Activated CD4-positive, alpha-beta T cell treated with anti-CD3 and anti-CD28 coated beads, Interleukin-2, Interleukin-6, amounts not matched to agents 100 ng/mL and 50 ng/mL, durations not matched to agents 16 hours and 8 hours (primary cell): ENCODE measurements at places on chromosomes 12 and 14.

DNA sequence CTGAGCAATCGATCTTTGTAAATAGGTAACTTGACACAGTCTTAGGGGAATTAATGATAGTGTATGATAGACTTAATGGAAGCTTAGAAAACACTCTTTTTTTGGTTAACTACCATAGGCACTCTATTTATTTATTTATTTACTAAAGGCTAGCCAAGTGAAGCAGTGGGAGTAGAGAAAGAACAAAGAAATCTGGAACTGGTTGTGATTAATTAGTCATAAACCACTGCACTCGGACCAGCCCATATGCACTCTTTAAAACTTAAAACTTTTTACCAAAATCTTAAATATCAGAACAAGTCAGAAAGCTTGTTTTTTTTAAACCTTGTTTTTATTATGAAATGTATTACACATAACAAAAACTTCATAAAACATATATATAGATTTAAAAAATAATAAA is 49.5 kb upstream of the SRP54 start:
- no peak for DNase-seq

DNA sequence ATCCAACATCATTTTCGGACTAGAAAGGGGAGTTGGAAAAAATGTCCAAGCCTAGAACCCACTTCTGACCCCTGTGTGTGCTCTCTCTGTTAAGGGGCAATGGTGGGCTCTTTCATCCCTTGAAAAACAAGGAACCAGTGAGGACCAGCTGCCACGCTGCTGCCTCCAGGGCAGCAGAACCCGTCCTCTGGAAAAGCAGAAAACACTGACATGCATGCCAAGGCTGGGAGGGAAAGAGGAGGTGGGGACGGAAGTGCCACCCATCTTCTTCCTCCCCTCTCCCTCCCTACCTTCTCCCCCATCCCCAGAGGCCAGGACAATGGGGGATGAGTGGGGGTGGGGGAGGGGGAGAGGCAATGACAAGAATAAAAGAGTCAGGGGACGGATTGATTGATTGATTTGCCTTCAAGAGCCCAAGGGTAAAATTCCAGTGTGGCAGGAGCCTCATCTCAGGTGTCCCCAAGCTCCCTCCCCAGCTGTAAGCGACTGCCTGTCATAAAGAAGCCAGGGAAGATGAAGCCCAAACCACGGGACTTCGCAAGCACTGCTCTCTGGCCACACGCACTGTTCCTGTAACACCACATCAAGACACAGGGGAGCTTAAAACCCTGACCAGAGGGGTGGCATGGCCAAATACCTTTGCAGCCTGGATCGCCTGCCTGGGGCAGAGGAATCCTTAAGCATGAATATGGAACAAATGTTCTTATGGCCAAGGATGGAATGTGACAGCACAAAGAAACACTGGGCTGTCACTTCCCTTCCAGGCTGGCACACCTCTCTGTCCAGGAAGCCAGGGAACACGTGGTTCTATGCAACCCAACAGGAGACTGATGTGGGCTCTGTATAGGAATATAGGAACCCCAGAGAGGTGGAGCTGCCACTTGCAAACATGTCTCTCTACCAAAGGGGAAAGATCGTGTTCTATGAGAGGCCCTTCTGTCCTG is 38.9 kb upstream of the BDKRB2 start:
- DNase-seq: no peak

GRCh38 chr12:62711631-62712241 is 223.2 kb downstream of the PPM1H start:
- DNase-seq: no peak

DNA sequence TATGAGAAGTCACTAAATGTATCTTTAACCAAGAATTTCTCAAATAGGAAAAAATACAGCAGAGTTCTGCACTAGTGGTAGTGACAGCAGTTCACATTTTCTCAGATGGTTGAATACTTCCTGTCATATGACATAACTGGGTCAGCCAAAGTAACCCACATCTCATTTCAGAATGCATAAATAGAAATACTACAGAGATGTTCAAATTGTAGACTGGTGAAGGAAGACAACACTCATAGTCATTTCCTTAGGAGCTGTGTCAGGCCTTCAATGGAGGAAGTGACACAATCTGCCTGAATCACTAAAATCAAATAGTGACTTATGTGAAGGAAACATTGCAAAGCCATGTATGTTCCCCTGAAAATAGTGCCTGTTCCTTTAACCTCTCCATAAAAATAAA is 32.4 kb downstream of the FERMT2 start:
- DNase-seq: peak; percentile 74

GRCh38 chr14:76088771-76089571 is 62.8 kb upstream of the GPATCH2L start:
- DNase-seq: no peak

DNA sequence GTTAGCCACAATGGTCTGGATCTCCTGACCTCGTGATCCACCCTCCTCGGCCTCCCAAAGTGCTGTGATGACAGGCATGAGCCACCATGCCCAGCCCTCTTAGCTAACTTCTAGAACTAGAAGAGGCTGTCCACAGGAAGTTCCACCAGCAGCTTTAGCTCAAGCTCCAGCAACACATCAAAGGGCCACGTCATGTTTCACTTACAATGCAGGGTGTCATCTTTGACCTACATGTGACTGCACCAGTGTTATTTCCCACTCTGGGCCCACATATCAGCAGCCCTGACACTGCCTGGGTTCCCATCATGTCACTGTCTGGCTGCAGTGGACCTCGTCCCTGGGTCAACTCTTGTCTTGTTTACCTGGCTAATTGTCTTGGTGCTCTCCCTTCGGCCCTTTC is 147.2 kb downstream of the GRIN2B start:
- DNase-seq: no peak

DNA sequence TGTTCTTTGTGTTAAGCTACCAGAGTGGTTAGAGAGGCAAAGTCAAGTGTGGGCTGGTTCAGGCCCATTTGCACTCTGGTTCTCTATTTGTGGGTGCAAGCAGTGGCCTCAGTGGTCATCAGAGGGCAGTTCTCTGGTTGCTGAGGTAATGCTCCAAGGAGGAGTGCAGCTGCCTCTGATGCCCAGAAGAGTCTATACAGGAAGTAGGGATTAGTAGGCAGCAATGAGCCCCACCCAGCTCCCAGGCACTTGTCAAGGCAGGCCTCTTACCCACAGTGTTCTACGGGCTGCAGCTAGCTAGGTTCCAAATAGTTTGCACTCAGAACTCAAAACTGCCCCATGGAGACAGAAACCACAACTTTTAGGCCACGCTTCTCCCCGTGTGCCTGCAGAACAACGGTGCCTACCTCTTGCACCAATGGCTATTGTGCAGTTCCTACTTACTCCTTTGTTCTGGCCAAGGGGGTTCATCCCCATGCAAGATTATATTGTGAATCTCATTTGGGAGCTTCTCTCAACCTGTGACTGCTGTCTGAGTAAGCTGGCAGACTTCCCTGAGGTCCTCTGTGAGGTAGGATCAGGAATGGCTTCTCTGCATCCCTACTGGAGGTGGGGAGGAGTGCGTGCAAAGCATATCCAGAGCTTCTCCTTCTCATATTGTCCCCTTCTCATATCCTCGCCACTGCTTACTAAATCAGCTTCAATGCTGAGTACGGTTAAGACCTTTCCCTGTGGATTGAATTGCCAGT is 410.3 kb upstream of the LMO3 start:
- DNase-seq: no peak

DNA sequence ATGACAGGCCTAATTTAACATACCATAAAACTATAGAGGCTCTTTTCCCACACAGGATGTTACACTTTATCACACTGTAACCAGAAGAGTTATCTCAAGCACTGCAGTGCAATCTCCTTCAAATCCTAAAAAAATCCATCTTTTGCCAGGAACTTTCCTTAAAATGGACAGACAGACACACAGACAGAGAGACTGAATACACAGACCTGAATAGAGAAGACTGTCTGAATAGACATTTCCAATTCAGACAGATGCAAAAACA is 6.5 kb downstream of the CORO1C start:
- DNase-seq: no peak

DNA sequence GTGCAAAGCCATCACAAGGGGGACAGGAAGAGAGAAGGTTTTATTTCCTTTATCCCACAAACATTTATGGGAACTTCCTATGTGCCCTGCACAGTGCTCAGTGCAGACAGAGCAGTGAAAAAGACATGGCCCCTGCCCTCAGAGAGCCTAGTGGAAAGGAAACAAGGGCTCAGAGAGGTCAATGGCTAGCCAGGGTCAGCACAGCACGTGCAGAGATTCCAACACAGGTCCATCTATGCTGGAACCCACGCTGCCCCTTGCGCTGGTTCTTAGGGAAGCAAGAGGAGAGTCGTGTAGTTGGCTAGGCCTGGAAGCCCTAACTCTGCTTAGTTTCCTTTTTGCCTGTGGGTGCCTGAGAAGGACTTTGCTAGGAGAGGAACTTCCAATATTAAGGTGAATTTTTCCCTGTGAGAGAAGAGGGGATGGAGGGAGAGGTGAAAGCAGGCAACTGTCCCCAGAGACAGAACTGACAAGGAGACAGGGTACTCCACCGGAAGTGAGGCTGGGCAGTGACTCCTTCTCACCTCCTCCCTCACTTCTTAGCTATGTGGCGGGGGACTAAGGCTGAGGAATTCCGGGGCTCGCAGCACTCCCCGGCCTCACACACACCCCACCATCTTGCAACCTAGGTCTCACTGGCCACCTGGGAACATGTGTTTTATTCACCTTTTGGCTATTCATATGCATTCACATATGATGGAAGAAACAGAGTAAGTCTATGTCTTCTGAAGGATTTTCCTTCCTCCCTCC is 12.1 kb upstream of the GPX2 start:
- DNase-seq: no peak

- no peak for DNase-seq
Measured at GRCh38 chr12:51911788-51912711, 4.7 kb downstream of the ACVRL1 start.

GRCh38 chr12:7075939-7076338 is 15.4 kb downstream of the C1S start:
- no peak for DNase-seq

DNA sequence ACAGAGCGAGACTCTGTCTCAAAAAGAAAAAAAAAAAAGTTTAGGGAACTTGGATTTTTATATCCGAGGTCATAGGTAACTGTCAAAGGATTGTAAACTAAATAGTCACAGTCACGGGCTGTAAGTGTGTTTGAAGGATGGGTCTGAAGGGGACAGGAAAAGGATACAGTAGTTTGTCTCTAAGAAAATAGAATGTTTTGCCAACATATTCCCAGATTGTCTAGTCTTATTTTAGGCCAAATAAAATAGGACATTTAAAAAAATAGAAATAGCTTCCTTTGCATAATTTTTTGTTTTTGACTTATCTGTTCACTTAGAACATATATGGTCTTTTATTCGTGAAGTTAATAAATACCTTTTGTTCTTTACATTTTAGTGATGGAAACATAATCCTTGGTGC is 24.2 kb upstream of the REP15 start:
- DNase-seq: no peak

- DNase-seq: peak; percentile 39
Measured at GRCh38 chr12:47394070-47394469, 311.8 kb downstream of the RPAP3 start.
